Ovary (tissue), 10 donors: ENCODE measurements at places on chromosomes 12 and 14. TPM values are rescaled to one million over a fixed set of nuclear protein-coding genes. Genes with fewer than 3 reads are reported as not detected.

- no peak for DNase-seq
Observed at GRCh38 chr12:56476972-56477432, 8.6 kb downstream of the SPRYD4 start.

GRCh38 chr12:93453633-93454032, 11.9 kb upstream of the UBE2N start:
- DNase-seq = no peak

GRCh38 chr12:3381059-3382047, 109.7 kb upstream of the PRMT8 start:
- DNase-seq = no peak

- DNase-seq = no peak
Observed at GRCh38 chr14:96082420-96083300, 43.5 kb downstream of the C14orf132 start.

- DNase-seq = no peak
Observed at GRCh38 chr14:90830931-90831701, 14.9 kb upstream of the TTC7B start.

DNA sequence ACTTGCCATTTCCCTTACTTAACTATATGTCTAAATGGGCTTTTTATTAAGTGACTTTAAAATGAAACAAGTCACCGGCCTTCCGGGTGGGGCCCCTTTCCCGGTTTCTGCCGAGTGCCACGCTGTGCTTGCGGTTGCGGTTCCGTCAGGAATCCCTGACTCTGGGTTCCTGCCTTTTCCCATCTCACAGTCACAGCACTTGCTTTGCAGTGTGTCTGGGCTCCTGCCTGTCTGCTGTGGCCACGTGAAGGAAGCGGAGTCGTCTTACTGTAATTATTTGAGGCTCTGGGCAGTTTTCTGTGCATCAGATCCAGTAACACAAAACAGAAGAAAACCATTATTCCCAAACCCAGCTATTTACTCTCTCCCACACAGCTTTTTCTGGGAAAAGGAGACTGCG, 44.0 kb upstream of the FRMD6 start:
- DNase-seq = no peak

DNA sequence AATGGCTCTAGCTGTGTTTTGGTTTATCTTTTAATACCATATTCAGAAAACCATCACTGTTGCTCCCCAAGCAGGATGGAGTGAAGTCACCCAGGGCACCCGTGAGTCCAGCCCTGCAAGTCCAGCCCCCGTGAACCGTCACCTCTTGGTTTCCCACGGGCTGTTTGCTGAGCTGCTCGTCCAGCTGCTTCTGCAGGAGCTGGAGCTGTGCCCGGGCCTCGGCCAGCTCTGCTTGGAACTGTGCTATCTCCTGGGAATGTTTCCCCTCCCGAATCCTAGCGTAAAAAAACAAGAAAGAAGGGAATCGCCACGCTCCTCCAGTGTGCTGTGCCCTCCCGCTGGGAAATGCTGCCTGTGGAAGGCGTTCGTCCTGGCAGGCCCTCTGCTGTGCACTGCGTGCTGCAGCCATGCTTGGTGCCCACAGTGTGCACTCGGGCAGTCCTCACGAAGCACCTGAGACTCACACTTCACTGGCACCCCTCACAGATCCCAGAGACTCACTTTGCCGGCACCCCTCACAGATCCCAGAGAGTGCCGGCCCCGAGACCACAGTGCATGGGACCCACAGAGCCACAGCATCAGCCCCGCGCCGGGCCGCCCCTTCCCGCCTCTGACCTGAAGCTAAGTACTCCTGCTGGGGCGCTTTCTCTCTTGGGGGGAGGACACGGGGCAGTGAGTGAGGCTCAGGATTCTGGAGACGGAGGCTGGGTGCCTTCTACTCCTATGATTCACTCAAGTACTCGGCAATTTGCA, 15.4 kb upstream of the ANKLE2 start:
- peak; percentile 88 for DNase-seq

DNA sequence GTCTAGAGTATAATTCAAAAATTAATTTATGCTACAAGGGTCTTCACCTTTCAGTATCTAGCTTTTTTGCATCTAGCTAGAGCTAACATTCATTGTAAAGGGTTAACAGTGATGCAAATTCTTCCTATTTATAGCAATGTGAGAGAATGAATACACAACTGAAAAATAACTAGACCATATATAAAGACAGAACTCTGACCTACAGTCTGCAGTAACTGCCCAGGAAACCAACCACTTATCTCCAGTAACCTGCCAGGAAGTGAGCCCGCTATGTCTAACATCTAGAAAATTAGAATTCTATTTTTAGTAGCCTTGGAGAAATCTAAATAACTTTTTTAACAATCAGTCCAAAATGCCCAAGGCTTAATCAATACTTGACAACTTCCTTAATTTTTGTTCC, 1021.9 kb downstream of the LRFN5 start:
- no peak for DNase-seq

Gene PAX9
- not detected for total RNA-seq
